Gastroesophageal sphincter (tissue), 4 donors: ENCODE measurements at places on chromosomes 16 and 17. TPM values are rescaled to one million over a fixed set of nuclear protein-coding genes. Genes with fewer than 3 reads are reported as not detected.

GRCh38 chr16:31138621-31139578 lies 3.4 kb upstream of the PRSS8 start:
- ATAC-seq = no peak

ITGAX gene
- 7.5 TPM for total RNA-seq

SMPD3 gene
- not detected for total RNA-seq

SOX15 gene
- total RNA-seq = 5.7 TPM

- ATAC-seq = peak; percentile 35
These were observed 385 bp downstream of the CFAP119 start for GRCh38 chr16:30761427-30761927.

GRCh38 chr17:6488008-6488539 lies 43.8 kb downstream of the PIMREG start:
- ATAC-seq = no peak

DNA sequence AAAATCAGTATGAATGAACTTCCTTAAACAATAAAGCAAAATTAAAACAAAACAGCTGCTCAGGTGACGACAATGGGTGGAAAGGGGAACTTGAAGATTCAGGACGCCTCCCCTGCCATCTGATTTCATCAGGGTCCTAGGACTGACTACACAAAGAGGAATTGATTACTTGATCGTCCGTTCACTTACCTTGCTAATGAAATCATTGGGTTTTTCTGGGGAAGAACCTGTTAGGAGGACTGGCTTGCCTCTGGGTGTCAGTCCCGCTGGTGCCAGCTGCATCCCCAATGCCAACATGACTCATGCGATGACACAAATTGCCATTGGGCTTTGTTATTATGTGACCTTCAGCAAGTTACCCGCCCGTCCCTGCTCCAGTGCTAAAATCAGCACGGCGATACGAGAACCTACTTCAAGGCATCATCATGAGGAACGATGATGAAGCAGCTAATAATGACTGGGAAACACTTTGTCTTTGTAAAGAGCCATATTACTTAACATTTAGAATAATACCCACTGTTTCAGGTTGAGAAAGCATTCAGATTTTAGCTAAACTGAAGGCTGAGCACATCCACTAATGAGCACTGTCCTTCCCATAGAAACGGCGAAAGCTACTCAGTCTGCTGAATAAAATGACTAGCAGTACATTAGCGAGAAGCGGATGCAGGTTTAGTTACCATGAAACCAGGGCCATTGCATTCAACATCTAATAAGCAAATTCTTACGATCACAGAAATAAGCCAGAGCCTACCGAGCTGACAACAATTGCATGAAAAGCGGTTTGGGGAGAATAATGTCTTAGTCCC lies 139.4 kb downstream of the ZFHX3 start:
- ATAC-seq = no peak

CDH15 gene
- 0.15 TPM for total RNA-seq

LGALS9B gene
- total RNA-seq = not detected

PRSS27 gene
- 2.8 TPM for total RNA-seq

DNA sequence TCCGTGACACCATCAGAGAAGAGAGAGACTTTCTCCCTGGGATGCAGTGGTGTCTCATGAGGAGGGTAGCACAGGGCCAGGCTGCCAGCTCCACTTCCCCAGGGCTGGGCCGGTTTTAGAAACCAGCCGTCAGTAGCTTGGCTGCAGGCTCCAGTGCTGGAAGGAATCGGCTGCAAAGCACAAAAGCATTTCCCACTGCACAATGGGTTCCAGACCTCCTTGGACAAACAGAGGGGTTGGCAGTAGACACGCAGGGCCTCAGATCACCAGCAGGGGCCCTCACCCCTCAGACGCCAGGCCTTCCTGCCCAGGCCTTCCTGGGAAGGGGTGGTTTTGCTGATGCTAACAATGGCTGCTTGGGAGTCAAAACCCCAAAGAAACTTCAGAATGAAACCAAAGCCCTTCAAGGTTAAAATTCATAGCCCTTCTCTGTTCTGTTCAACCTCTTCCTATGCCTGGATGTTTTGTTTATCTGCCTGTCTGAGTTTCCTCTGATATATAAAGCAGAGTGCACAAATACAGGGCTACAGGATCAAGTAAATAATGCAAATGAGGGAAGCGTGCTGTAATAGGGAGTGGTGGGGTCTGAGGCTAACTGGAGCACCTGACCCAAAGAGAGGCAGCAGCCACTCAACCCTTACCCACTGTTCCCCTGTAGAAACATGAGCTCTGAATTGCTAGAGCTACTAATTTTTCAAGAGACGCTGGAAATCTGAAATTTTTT lies 26.2 kb downstream of the TEKT5 start:
- no peak for ATAC-seq

- no peak for ATAC-seq
These were observed 79.9 kb downstream of the TMEM100 start for GRCh38 chr17:55642741-55643140.

DNA sequence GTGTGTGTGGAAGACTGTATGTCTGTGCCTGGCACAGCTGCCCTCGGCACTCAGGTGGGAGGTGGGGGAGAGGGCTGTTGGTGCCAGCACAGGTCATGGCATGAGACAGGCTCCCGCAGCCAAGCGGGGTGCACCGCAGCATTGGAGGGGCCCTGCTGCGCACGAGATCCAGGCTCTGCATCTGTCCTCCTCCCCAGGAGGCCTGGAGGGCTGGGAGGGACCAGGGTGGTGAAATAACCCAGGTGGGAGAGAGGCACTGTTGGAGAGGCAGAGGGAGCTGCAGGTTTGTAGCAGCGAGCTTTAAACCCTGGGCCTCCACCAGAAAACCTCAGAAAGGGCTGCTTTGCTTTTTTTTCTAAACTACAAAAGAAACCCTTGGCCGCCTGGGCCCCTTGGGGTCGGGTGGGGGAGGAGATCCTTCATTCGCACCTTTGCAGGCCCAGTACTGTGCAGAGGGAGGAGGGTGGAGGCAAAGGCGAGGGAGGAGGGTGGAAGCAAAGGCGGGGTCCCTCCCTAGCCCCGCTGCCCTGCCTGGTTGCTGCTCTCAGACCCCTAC lies 241.7 kb downstream of the SEC14L1 start:
- no peak for ATAC-seq

GRCh38 chr16:86061721-86062120 lies 162.8 kb downstream of the IRF8 start:
- no peak for ATAC-seq

IFI35 gene
- 26.1 TPM for total RNA-seq

- ATAC-seq = peak; percentile 45
These were observed 7.8 kb downstream of the RARA start for GRCh38 chr17:40316571-40317344.

RTN4RL1 gene
- total RNA-seq = 0.58 TPM

- ATAC-seq = peak; percentile 14
These were observed 397 bp downstream of the CDC42EP4 start for GRCh38 chr17:73311428-73311780.

GRCh38 chr16:50263060-50263909 lies 3.1 kb upstream of the ADCY7 start:
- no peak for ATAC-seq

SKAP1 gene
- total RNA-seq = 1.8 TPM

DNA sequence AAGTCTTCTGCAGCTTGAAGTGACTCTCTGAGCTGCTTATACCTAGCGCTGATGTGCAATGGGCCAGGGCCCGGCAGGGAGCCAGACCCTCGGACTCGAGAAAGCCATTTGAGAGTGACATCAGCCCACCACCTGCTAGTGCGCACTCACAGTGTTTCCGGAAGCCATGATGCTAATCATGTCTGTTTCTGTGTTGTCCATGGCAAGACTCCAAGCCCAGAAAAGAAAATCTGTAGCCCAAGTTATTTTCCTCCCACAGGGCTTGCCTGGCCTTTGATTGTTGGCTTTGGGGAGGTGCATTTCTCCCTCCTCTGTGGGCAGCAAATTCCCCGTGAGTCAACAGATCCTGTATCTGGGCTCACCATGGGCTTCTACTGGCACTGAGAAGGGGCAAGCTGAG lies 1.8 kb upstream of the CDRT4 start:
- no peak for ATAC-seq

ODAD4 gene
- 2.2 TPM for total RNA-seq

- ATAC-seq = no peak
These were observed 80.5 kb upstream of the KIFC3 start for GRCh38 chr16:57882792-57883191.

DNA sequence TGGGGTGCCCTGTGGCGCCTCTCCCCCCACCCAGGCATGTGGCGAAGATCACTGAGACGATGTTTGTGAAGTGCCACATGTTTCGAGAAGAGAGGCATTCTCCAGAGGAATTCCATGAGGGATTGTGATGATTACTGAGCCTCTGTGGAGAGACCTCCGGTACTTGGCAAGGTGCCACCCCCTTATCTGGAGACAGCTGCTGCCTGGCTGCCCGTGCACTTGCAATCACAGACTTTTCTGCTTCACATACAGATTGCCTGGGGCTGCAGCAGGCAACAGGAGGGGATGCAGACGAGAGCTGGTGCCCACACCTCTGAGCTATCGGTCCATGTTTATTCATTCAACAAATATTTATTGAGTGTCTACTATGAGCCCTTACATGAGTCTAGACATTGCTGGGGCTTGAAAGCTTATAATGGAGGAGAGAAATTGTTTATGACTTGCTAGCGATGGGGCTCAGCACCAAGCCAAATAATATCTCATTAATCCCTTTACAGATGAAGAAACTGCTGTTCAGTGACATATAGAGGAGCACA lies 317.2 kb upstream of the ZFHX3 start:
- no peak for ATAC-seq

GRCh38 chr16:69402439-69402838 lies 16.6 kb upstream of the TERF2 start:
- ATAC-seq = no peak

CLEC19A gene
- total RNA-seq = not detected

DNA sequence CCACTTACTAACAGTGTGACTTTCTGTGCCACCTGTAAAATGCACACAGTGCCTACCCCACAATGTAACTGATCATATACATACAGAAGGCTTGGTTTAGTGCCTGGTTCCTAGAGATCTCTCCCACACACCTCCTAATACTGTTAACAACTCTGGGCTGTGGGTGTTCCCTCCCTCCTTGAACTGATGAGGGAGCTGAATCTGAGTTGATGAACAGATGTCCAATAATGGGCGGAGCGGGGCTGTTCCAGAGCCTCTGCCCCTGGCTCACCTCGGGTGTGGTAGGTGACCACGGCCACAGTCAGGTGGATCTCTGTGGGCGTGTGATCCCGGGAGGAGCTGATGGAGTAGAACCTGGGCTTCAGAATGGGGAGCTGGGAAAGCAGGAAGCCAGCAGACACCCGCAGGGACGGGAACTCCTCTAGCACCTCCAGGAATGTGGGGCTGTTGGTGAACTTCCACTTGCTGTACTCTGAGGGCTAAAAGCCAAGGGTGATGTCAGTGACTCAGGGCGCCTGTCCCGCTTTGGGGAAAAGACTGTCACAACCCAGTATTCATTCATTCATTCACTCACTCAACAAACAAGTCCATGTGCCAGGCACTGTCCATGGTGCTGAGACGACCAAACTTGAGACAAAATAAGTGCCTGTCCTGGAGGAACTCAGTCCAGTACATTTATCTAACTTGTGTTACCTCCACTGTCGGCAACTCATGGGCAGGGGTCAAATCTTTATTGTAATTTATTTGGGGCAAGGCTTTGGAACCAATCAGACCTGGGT lies 37.6 kb downstream of the NOS2 start:
- ATAC-seq = no peak

DCXR gene
- total RNA-seq = 78.3 TPM

DNA sequence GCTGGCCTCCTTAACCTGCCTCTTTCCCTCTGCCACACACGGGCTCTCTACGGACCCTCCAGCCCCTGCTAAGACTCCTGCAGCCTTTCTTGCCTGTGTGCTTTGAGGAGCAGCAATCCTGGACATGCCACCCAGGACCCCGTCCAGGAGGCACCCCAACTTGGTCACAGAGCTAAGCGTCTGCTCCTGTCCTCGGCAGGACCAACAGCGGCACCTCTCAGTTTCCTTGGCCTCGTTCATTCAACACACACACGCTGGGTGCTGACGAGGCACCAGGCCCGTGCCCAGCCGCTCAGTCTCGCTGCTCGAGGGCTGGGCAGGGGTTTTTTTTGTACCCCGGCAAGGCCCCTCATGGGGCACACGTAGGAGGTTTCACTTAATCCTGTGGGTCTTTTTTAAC lies 15.2 kb downstream of the RPH3AL start:
- no peak for ATAC-seq

DNA sequence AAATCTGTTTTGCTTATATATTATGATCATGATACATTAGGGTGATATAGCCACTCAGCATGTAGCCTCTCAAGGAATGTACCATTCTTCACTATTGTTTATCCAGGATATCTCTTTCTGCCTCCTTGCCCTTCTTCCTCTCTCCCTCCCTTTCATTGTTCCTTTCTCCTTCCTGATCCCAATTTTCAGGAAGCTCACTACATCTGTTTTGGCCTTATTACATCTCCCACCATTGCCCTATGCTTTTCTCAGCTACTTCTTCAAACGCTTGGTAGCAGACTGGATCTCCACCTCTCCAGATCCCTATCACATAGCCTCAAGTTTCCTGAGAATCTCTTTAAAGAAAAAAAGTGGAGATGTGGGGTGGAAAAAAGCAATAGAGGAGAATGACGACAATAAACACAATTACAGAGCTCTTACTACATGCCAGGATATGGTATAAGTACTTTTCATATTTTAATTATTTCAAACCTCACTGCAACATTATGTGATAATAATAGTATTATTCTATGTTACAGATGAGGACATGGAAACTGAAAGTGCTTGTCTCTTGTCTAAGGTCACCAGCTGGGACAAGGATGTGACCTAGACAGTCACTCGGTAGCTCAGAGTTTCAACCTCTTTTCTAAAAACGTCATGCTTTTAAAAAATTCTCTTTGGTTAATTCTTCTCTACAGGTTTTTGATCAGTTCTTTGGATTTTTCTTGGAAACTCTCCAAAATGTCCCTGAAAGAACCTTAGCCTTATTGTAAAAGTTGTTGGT lies 959.1 kb downstream of the CDH11 start:
- no peak for ATAC-seq

DNA sequence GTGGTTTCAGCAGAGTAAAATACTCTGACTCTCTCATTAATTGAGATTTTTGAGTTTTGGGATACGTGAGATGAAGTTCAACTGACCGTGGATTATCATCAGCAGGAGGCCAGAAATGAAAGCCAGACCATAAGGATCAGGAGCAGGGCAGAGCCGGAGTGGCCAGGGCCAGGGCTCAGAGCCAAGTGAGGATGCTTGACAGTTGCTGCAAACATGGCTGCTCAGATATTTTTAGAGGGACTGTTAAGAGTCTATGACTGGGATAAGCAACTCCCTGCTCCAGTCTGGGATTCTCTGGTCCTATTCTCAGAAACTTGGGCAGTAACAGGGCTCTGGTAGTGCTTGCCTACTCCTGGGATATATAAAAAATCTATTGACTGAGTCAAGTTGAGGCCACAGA lies 17.6 kb upstream of the CDH13 start:
- no peak for ATAC-seq
